Activated CD8-positive, alpha-beta T cell treated with anti-CD3 and anti-CD28 coated beads for 36 hours (primary cell): ENCODE measurements at places on chromosomes 11 and 22. TPM values are rescaled to one million over a fixed set of nuclear protein-coding genes. Genes with fewer than 3 reads are reported as not detected.

GRM5 gene
- total RNA-seq, result not detected

TSSK2 gene
- not detected for total RNA-seq

XKR3 gene
- total RNA-seq, result not detected

SHISAL1 gene
- not detected for total RNA-seq
